Midbrain (tissue), 1 donor: ENCODE measurements at places on chromosomes 7 and 10.

GRCh38 chr10:132133449-132134240 is 53.1 kb upstream of the DPYSL4 start:
- no peak for DNase-seq

DNA sequence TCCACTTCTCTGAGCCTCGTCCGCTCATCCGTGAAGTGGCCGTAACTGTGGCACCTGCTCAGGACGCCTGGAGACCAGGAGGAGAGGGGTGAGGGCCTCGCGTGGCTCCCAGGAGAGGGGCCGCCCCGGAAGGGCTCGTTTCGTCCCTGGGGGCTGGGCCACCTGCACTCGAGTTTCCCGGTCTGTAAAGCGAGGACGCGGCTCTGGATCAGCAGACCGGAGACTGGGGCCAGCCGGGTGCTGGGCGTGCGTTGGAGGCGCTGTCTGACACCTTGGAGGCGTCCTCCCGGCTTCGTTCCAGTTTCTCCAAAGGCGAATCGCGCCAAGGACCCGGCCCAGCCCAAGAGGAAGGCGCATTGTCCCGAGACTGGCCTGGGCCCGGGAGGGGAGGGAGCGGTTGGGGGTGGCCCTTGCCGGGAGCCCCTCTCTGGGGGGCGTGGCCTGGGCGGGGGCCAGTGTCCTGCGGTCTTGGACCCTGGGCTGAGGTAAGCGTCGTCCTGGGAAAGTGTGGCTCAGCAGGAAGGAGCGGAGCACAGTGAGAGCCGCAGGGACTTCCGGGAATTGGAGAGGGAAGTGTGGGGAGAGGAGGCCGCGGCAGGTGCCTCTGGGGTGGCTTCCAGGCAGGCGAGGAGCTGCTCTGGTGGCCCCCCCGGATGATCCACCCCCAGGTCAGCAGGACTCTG is 89.6 kb downstream of the FOXL3 start:
- no peak for DNase-seq

- DNase-seq: no peak
Observed at GRCh38 chr7:26429168-26429567, 137.5 kb downstream of the SNX10 start.

DNA sequence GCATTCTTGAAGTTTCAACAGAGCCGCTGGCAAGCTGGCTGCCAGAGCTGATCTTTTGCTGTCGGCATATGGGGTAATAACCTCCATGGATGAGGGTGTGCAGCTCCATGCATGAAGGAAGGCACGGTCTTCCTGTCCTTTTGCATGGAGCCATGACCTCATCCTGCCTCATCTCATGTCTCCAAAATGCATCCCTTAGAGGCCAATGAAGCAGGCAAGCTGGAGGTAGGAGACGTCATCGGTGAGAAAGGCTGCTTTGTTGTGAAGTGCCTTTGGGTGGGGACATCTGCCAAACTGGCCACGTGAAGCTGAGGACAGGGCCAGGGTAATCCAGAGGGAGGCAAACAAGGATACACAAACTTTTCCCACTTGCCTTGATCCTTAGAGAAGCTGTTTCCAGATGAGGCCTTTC is 161.5 kb upstream of the TBX20 start:
- no peak for DNase-seq

DNA sequence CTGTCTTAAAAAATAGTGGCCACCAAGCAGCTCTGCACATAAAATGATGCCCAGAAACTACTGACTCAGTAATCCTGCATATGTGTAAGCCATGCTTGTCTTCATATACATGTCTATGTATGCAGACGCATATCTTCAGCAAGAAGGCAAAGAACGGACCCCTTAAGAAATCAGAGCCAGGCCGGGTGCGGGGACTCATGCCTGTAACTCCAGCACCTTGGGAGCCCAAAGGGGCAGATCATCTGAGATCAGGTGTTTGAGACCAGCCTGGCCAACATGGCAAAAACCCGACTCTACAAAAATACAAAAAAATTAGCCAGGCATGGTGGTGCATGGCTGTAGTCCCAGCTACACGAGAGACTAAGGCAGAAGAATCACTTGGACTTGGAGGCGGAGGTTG is 295.0 kb downstream of the TCERG1L start:
- no peak for DNase-seq

GRCh38 chr7:77657427-77658224 is 38.6 kb upstream of the RSBN1L start:
- DNase-seq: peak; percentile 48

- no peak for DNase-seq
Observed at GRCh38 chr10:29243750-29244149, 45.1 kb upstream of the LYZL1 start.

- DNase-seq: no peak
Observed at GRCh38 chr7:155869784-155870076, 57.5 kb upstream of the SHH start.

DNA sequence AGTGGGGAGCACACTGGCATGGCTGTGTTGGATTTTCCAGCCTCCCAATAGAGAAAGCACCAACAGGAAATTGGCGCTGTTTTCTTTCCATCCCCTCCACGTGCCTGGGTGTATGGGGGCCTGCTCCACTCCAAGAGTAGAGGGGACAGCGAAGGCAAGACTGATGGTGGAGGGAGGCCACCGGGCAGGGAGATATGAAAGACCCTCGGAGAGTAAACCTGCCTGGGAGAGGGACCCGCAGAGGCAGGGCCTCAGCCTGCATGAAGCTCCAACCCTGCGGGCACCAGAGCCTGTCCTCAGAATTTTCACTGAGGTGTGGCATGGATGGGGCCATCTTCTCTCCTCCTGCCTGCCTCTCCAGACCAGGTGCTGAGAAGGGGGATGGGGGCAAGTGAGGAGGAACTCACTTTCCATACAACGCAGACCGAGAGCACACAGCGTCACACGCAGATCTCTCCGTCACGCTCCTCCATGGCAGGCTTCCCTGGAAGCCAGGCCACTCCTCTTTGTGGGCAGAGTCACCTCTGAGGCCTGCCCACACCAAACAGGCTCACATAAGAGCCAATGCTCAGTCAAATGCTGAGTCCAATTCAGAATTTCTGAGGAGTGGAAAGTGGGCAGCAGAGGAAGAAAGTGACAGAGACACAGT is 18.8 kb downstream of the ANXA11 start:
- no peak for DNase-seq

DNA sequence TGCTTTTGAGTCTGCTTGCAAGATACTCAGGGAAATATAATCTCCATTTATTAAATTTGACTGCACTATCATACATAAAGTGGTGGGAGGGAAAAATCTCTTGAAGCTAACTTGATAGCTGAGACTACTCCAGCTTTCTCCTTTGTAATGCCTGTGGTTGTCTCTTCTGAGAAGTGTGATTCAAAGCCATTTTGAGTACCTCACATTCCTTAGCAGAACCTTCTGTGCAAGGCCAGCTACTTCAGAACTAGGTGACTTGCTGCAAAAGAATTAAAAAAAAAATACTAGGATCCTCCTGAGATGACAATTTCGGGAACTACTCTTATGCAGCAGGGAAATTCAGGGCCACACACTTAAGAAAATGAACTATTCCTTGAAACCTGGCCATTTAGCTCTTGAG is 294.8 kb downstream of the MDFIC start:
- no peak for DNase-seq

DNA sequence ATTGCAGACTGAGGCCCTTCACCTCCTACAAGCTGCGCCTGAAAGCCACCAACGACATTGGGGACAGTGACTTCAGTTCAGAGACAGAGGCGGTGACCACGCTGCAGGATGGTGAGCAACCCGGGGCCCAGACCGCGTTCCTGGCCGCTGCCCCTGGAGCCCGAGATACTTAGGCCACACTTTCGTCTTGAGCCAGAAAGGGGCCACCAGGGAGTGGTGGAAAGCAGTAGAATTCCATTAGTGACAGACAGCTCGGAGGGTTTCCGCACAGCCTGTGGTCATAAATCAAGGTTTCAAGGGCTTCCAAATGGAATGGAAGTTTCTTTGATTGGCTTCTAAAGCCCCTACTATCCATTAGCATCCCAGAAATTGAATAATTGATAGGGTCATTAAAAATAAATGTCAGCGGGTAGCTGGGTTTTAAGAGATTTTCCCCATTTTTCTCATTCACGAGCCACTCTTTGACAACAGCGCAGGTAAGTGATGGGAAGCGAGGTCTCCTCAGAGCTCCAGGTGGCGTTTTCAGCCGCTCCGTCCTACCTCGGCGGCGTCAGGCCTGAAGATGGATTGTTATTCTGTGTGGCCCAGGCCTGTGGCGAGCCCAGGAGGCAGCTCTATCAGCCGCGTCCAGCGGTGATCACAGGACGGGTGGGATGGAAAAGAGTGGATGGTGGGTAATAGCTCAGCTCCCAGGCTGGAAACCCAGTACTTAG is 523.5 kb upstream of the FOXK1 start:
- DNase-seq: no peak

- no peak for DNase-seq
Observed at GRCh38 chr7:146314962-146315361, 198.4 kb downstream of the CNTNAP2 start.

DNA sequence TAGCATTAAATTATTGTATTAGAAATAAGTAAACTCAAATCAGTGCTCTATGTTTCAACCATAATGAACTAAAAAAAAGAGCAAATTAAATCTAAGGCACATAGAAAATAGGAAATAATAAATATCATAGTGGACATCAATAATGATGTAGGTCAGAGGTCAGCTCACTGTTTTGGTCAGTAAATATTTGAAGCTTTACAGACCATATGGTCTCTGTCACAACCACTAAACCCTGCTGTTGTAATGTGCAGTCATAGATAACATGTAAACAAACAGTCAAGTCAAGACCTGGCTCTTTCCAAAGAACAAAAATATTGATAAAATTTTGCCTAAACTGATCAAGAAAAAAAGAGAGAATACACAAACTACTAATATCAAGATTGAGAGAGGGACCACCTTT is 615.0 kb downstream of the SH2D4B start:
- no peak for DNase-seq

GRCh38 chr10:3251172-3251571 is 78.6 kb upstream of the PITRM1 start:
- no peak for DNase-seq

DNA sequence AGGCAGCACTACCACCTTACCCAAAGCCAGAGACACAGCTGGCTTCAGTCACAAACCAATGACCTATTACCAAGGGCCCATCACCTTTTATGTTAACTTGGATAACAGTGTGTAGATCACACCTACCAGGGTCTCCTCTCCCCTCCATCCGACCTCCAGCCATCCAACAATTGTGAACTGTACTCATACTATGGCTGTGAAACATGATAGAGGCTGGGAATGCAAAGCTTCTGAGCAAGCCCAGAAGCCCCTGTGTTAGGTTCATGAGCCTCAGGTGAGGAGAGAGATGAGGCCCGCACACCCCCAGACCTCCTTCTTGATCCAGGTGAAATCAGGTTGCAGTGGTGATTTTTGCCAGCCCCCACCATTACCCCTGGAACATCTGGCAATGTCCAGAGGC is 47.7 kb downstream of the PNLIPRP2 start:
- no peak for DNase-seq

- DNase-seq: no peak
Observed at GRCh38 chr10:77628906-77629730, 8.5 kb downstream of the KCNMA1 start.

- DNase-seq: no peak
Observed at GRCh38 chr7:1019255-1019785, 25.0 kb upstream of the GPR146 start.

DNA sequence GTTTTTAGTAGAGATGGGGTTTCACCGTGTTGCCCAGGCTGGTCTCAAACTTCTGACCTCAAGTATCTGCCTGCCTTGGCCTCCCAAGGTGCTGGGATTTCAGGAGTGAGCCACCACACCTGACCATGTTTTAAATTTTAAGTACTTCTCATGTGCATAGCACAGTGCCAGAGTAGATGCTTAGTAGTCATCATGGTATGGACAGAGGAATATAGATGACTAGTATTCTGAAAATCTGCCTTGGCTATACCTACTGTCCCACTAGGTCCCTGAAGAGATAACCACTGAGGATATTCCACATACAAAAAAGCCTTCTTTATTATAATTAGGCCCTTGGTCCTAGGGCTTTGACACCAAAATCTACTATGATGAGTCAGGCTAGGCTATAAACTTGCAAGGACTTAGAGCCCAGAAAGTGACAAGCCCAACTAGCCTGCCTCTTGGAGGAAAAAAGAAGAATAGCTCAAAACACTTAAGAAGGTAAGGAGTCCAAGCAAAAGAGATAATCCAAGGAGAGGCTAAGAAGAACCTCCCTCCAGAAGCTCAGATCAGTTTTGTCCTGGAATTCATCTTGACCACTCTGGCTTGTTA is 34.0 kb downstream of the LUC7L2 start:
- DNase-seq: no peak

- no peak for DNase-seq
Observed at GRCh38 chr7:128878226-128879105, 15.8 kb downstream of the ATP6V1F start.

DNA sequence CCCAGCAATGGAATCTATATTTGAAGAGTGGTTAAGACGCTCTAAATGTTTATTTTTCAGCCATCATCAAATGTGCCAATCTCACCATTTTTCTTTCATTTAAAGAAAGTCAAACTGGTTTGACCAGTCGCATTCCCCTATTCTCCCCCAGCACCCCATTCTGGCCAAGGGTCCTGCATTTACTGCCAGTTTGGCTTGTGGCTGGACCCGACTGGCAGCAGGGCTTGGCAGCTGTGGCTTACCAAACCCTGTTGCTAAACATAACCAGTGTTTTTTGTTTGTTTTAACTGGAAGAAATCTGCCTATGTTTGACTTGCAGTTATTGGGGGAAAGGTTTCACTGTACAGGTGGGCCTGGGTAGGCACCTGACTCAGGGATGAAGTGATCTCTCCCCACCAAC is 116.3 kb downstream of the CYP26A1 start:
- no peak for DNase-seq

GRCh38 chr10:68110027-68110426 is 739 bp downstream of the MYPN start:
- no peak for DNase-seq

- no peak for DNase-seq
Observed at GRCh38 chr7:26880852-26881251, 16.5 kb upstream of the SKAP2 start.

GRCh38 chr7:123075838-123076467 is 80.5 kb upstream of the TAS2R16 start:
- DNase-seq: no peak

DNA sequence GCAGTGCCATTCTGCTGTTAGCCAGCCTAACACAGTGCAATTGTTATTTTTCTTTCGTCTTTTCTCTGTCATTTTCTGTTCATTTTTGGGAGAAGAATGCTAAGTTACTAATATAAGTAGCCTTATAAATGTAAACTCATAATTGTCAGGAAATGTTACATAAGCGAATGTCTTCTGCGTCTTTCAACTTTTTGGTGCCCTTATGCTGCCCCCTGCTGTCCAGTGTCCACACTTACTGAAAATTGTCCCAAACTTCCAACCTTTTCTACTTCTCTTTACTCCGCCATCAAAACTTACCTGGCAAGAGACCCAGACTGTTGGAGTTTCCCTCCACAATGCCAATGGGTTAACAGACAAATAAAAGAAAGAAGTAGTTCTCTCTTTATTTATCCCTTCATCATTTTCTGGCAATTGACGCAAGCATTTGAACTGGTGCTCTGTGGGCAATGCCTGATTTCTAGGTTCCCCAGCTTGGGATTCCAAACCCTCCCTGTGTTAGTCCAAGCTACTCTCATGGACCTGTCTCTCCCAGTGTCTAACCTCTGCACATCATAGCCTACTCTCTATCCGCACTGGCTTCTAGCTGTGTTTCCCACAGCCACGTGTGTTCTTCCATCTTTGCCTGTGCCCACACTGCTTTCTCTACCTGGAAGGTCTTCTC is 21.0 kb upstream of the EPC1 start:
- DNase-seq: peak; percentile 58

GRCh38 chr7:43195256-43195655 is 82.8 kb downstream of the HECW1 start:
- DNase-seq: no peak
